Prostate gland (tissue), 2 donors: ENCODE measurements at places on chromosomes 5 and 9.
A peak's percentile ranks its signal among the peaks of the same experiment; 100 is the strongest.

DNA sequence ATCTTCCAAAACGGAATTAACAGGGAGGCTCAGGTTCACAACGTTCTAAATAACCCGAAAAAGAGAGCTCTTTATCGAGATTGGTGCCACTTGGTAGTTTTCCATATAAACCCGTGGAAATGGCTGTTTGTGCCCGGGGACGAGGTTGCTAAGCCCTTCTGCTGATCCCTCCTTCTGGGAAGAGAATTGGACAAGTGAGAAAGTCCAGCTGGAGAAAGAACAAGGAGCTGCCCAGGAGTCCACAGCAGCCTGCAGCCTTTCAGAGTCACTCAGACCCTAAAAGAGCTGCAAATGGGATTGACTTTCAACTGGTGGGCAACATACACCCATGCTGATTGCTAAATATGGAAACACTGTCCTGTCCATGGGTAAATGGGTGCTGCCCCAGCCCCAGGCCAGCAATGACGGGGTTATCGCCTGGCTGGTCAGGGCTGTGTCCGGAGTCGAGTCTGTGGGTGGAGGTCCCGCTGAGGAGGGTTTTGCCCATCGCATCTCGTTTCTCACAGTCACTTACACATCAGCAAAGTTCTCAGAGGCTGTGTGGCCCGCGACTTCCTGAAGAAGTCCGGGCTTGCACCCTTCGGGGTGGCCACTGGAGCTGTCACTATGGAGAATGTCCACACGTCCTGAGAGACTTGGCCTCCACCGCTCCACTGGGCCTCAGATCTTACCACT, 40.7 kb upstream of the HSD17B3 start:
- DNase-seq = no peak

- no peak for DNase-seq
These were observed 57.8 kb upstream of the HSPA9 start for GRCh38 chr5:138632900-138633489.

- no peak for DNase-seq
These were observed 91.1 kb upstream of the CER1 start for GRCh38 chr9:14813336-14814248.

- DNase-seq = no peak
These were observed 68.7 kb downstream of the PRR16 start for GRCh38 chr5:120532835-120533234.

GRCh38 chr5:56910210-56910965, 992 bp downstream of the SETD9 start:
- peak; percentile 35 for DNase-seq

- DNase-seq = no peak
These were observed 376.4 kb downstream of the CHSY3 start for GRCh38 chr5:130280528-130281217.

GRCh38 chr9:133771486-133772482, 33.6 kb upstream of the SARDH start:
- no peak for DNase-seq

- no peak for DNase-seq
These were observed 17.3 kb upstream of the MED10 start for GRCh38 chr5:6395621-6396020.

DNA sequence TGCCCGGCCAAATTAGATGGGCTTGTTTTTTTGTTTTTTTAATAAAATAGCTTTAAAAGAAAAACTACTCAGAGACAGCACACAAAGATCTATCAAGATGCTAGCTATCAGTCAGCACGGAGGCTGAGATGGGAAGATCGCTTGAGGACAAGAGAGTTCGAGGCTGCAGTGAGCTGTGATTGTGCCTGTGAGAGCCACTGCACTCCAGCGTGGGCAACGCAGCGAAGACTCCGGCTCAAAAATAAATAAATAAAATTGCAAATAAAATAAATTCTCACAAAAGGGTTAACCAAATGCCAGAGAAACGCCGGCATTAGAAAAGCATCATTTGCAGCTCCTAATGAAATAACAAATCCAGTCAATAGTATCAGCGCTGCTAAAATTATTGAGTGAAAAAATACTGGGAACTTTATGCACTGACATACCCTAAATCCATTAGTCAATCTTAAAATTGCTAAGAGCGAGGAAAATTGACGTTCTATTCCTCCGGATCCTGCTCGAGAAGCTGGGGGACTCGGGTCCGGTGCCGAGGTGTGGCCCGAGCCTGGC, 681 bp downstream of the CPLANE1 start:
- DNase-seq = no peak

GRCh38 chr5:106408141-106408540, 1262.6 kb downstream of the EFNA5 start:
- no peak for DNase-seq

DNA sequence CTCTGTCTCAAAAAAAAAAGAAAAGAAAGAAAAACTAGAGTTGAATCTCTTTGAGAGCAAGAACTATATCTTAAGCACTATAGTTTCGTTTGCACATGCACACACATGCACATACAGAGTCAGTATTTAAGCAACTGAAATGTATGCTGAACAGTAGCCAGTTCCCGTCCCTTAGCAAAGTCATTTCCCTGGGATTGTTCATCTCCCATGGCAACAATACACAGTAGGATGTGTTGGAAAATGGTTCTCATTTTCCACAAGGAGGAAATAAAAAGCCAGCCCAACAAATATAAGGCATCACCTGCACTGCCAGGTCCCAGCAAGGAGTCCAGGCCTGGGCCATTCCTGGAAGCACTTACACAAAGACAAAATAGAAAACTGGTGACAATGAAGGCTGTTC, 4.2 kb upstream of the ZNF346 start:
- no peak for DNase-seq

- no peak for DNase-seq
These were observed 148.7 kb downstream of the RFK start for GRCh38 chr9:76245518-76245917.

- DNase-seq = no peak
These were observed 207.6 kb downstream of the CETN3 start for GRCh38 chr5:90201923-90202322.

DNA sequence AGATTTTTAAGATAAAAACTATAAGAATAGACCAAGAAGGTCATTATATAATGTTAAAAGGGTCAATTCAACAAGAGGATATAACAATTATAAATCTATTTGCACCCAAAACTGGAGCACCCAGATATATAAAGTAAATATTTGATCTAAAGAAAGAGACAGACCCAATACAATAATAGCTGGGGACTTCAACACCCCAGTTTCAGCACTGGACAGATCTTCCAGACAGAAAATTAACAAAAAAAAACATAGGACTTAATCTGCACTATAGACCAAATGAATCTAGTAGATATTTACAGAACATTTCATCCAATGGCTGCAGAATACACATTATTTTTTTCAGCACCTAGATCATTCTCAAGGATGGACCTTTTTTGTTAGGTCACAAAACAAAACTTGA, 331.9 kb downstream of the SPOCK1 start:
- no peak for DNase-seq

DNA sequence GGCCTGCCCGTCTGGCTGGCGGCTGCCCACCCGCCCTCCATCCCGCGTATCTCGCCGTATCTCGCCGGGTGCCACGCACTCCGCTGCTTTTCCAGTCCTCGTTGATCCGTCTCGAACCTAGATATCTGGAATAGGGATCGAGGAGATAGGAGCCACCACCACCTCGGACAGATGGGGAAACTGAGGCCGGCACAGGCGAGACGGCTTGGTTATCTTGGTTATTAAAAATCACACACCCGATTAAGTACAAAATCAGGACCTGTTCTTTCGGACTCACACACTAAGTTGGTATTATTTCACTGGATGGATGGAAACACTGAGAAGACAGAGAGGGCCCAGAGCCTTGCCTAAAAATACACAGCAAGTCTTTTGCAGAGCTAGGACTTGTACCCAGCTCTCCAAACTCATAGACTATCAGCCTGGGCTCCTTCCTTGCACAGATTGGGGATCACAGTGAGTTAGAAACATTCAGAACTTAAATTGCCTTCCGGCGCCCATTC, 678 bp downstream of the SLC26A2 start:
- DNase-seq = no peak

GRCh38 chr5:72084876-72085275, 22.4 kb upstream of the MAP1B start:
- no peak for DNase-seq

DNA sequence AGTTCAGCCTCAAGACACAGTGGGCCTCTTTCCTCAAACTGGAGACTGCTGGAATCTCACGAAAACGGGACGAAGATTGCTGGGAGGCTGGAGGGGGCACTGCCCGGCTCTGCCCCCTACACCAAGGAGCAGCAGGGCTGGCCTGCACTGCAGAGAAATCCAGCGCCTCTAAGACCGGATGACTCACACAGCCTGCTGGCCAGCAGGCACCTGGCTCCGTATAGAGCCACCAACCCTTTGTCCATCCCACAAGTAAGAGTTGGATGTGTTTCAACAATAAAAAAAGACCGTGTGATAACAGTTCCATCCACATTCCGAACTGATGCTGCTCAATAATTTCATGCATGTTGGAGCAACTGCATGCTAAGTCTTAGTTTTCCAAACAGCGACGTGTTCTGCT, 11.5 kb downstream of the CCDC127 start:
- no peak for DNase-seq

DNA sequence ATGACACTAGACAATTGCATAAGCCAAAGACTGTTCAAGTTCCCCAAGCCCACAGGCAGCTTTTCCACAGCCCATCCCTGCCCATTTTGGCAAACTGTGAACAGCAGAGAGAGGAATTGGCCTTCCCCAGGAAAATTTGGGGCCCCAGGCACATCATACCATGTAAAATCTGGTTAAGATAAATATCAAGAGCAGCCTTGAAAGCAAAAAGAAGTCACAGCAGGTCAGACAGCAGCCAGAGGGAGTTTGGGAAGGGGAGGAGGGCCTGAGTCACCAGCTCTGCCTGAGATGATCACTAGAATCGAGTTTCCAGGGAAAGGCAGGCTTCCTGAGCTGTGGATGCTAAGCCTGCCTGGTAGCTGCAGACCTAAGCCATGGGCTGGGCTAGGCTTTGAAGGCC, 179.2 kb downstream of the RFK start:
- no peak for DNase-seq

GRCh38 chr5:155625315-155625714, 611.8 kb downstream of the KIF4B start:
- DNase-seq = no peak

GRCh38 chr5:159342840-159343239, 12.6 kb upstream of the IL12B start:
- no peak for DNase-seq

GRCh38 chr5:122312591-122313406, 762 bp downstream of the SNCAIP start:
- DNase-seq = peak; percentile 34

DNA sequence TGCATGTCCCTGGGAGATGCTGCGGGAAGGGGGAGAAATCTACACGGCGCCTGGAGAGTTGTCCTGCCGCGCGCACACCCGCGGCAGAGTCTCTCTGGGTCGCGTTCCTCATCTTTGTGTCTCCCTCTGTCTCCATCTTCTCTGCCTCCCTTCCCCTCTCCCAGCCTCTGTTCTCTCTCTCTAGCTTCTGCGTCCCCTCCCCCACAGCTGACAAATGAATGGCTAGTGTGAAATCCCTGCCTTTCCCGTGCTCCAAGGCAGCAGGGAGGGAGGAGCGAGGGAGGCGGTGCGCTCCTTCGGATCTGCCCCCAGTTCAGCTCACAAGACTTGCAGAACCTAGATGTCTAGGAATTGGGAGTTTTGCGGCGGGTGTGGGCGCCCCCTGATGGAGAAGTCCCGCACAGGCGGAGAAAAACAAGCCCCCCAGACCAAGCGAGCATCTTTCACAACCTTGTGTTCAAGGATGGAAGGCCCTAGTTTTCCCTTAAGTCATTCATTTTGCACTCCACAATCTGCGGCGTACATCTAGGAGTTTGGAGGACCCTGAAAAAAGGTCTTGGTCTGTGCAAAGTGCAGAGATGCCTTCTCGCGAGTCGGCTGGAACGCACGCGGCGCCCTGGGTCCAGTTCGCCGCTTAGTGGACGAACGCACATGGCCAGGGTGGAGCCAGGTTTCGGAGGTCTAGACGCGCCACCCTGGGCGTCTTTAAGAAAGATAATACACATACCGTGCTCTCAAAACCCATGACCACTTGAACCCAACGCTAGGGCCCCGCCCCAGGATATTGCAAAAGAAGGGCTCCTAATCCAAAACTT, 2.0 kb downstream of the VCAN start:
- peak; percentile 65 for DNase-seq

GRCh38 chr9:134410071-134410834, 84.0 kb downstream of the RXRA start:
- DNase-seq = no peak

- peak; percentile 93 for DNase-seq
These were observed 51.4 kb downstream of the ROR2 start for GRCh38 chr9:91898451-91899218.

GRCh38 chr5:80853413-80853812, 106.8 kb upstream of the RASGRF2 start:
- DNase-seq = no peak

GRCh38 chr5:135708481-135709207, 125.8 kb upstream of the SLC25A48 start:
- DNase-seq = no peak

DNA sequence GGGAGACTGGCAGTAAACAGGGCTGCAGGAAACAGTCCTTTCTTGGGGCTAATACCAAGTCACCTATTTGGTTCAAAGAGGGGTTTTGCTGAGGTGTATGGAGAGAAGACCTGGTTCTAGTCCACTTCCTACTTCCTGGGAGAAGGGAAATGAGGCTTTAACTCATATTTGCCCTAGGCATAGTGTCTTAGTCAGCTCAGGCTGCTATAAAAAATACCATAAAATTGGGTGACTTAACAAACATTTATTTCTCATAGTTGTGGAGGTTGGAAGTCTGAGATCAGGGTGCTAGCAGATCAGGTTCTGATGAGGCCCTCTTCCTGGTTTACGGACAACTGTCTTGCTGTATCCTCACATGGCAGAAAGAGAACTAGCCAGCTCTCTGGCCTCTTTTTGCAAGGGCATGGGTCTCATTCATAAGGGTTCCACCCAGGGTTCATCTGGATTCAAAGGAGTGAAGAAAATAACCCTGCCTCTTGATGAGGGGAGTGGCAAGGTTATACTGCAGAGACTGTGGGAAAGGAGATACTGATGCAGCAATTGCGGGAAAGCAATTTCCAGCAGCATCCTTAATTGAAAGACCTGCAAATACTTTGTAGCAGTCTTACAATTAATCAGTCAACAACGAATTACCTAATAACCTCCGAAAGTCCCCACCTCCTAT, 40.5 kb downstream of the ANKDD1B start:
- no peak for DNase-seq
